ENCODE measurements at places on chromosomes 4 and X.

DNA sequence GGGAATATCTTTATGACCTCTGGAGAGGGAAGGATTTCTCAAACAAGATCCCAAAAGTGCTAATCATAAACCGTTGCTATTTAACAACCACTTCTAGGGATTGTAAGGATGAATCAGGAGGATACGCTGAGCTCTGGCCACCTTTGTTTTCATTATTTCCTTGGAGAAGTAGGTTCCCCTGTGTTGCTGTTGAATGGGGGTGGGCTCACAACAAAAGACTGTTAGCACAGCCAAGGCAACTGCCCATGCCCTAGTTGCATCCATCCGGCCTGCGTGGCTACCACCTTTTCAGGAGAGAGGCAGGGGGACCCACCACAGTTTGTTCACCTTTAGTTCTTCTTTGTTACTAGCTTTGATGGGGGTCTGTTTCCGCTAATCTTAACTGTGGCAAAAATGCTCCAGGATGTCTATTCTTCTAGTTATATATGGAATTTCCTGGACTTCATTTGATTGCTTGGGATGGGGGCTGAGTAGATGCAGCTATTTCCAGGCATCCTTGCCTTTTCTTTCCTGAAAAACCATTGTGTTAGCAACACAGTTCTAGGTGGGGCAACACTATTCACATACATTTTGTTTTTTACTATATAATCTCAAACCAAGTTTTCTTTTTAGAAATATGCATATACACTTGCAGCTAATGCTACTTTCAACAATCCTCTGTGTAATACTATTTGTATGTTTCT is 95.4 kb downstream of the KDR start:
- DNase-seq = no peak

GRCh38 chr4:38332699-38333098 is 331.3 kb upstream of the KLF3 start:
- DNase-seq = no peak

DNA sequence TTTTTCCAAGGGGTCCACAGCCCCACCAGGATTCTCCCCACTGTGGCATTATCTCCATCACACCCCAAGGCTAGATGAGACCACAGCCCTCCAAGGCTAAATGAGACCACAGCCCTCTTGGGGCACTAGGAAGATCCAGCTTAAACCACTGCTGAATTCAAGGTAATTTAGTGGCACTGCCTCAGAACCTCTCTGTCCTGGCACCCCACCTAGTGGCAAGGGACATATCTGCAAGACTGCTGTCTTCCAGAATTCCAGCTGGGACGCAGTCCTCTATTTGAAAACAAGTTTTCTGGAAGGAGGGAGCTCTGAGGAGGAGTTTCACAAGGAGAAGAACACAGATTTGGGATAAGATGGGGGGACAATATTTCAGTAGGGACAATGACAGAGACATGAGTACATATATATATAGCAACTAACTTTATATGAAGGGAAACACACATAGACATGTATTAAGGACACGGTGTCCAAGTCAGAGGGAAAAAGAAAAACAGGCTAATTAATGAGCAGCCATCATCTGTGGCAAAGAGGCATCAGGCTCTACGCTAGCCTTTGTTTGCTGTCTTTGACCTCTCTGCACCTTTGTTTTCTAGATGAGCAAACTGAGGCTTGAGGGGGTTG is 9.3 kb downstream of the CETN2 start:
- DNase-seq = peak; percentile 54

DNA sequence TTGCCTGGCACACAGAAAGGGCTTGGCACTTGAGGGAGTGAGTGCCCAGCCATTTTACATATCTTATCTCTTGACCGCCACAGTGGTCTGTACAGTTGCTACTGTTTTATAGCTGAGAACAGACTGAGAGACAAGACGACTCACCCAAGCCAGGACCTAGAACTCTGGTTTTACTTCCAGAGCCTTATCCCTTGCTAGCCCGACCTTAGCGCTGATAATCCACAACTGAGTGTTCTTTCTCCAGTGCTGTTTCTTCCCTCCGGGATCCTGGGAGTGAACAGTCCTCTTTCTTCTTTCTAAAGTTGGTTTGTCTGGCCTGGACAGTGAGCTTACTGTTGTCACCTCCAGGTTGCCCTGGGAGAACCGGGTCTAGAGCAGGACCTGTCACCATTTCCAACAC is 52.5 kb upstream of the TADA2B start:
- no peak for DNase-seq

DNA sequence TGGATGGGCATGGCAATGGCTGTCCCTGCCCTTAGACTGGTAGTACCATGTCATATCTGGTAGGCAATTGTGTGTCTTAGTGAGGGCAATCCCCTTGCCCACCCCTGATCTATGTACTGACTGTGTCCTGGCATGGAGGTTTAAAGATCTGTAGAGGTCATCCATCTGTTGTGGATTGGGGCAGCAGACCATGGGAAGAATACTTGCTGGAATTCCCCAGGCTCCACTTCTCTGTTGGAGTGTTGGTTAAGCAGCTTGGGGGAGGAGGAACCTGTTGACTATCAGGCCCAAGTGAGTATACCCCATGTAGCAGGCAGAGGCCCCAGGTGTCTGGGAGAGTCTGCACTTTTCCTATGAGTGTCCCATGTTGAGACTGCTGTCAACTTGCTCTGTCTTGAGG is 246.7 kb upstream of the DIPK2B start:
- no peak for DNase-seq

GRCh38 chrX:137575596-137576255 is 9.8 kb downstream of the ZIC3 start:
- no peak for DNase-seq

- peak; percentile 30 for DNase-seq
These were observed 95.8 kb downstream of the GEMIN8 start for GRCh38 chrX:13933851-13934250.

- no peak for DNase-seq
These were observed 34.2 kb upstream of the TBC1D14 start for GRCh38 chr4:6875431-6875831.

GRCh38 chr4:158010361-158010760 is 162.5 kb downstream of the GASK1B start:
- no peak for DNase-seq

GRCh38 chr4:62194342-62194741 is 994.2 kb downstream of the ADGRL3 start:
- peak; percentile 5 for DNase-seq

DNA sequence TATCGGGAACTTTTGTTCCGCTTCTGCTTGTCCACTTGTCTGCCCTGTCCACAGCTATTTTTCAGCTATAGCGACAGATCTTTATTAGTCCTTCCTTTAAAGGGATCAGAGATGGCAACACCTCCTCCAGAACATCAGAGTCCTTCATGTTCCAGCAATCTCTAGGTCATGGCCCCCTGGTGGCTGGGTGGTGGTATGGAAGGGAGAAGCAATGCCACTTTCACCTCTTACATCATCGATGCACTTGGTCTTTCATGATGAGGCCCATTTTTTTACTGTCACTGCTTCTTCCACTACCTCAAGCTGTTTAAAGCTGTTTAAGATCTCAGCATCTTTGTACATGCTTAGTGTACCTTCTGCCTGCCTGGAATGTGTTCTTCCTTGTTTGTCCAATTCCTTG is 106.7 kb downstream of the ARHGAP6 start:
- DNase-seq = peak; percentile 46

DNA sequence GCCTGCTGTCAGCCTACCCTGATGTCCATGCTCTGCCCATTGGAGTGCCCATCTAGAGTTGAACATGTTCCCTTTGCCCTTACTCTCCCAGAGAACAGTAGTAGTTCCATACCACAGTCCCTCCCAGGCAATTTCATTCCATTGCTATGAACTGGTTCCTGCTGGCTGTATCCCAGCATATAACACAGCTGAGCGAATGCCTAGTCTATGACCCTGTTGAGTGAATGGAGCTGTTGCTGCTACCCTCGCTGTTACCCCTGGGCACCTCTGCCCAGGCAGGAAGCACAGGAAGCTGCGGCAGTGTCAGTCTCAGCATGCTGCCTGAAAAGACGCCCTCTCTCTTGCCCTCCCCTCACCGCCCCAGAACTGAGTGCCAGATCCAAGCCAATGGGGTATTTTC is 73.3 kb downstream of the SOX3 start:
- DNase-seq = peak; percentile 74

DNA sequence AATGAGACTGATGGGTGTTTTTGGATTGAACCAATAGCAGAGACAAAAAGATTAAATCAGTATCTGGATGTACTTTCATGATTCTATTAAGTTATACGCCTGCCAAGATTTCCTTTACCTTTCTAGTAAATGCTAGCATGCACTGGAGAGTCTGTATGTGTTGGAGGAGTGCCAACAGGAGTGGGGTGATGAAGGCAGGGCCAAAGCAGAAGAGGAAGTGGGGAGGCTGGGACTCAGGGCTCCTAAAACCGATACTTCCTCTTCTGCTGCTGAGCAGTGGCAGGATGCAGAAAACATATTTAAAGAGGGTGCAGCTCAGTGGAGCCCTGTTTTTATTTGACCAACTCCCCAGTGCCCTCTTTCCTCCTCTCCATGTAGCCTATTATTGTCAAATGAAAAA is 5.6 kb downstream of the CYSLTR1 start:
- DNase-seq = peak; percentile 8

DNA sequence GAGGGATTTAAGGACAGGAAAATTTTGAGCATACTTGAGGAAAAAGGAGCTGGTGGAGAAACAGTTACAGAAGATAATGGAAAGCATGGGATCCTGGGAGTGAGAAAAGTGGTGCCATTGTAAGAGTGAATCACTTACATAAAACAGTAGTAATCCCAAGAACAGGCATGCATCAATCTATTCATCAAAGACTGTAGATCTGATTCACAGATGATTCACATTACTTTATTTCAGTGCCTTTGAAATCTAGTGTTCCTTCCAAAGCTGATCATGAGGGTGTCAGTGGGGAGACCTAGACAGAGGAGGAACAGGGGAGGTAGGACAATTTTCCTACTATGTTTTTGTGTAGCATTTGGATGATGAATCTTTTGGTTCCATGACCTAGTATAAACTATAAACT is 102.7 kb downstream of the TAB3 start:
- no peak for DNase-seq

DNA sequence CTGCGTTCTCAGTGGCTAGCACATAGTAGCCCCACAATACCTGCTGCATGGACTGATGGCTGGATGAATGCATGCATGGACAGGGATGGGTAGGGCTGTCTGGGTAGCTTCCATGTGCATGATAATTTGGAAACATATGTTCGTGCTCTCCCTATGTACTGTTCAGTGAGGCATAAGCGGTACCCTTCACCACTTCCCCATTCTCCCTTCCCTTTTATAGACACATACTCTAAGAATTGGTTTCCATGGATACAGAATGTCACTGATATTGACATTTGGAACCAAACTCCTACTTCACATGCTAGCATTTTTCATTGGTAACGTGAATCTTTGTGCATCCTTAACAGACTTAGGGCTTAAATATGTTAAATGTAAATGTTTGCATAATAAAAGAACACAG is 20.4 kb downstream of the USP46 start:
- DNase-seq = no peak

- DNase-seq = peak; percentile 98
These were observed 3.3 kb downstream of the KLF3 start for GRCh38 chr4:38667085-38667893.

DNA sequence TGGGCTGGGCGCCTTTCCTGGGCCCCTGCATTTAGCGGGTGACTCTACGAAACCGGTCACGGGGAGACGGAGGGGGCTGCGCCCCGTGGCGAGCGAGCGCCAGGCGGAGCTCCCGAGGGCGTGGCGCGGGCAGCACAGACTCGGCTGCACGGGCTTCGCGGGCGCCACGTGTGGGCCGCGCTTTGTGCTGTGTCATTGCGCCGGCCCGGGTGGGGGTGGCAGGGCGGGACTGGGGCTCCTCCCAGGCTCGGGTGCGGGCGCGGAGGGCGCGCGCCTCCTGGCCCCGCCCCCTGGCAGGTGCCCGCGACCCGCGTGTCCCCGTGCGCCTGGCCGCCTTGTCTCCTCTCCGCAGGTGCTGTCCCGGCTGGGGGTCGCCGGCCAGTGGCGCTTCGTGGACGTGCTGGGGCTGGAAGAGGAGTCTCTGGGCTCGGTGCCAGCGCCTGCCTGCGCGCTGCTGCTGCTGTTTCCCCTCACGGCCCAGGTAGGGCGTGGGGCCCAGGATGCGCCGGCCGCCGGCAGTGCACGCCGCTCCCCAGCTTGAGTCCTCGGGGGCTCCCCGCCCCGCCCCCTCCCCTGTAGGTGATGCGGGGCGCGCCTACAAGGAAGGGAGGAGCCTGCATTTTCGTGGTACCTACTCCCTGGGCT is 651 bp downstream of the UCHL1 start:
- DNase-seq = peak; percentile 13

DNA sequence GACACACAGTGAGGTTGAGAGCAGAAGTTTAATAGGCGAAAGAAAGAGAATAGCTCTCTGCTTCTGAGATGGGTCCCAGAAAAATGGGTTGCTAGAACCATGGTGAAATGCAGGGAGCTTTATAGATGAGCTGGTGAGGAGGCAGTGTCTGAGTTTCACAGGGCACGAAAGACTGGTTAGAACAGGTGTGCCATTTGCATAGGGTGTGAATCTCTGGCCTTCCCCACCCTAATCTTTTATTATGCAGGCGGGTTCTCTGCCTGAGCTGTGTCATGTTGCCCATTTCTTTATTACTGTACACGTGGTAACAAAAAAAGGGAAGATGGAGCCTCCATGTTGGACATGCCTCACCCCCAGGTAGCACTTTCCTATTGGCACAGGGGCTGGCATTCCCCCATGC is 39.1 kb downstream of the FUNDC1 start:
- no peak for DNase-seq

- no peak for DNase-seq
These were observed 25.6 kb downstream of the UCHL1 start for GRCh38 chr4:41282366-41282765.

GRCh38 chrX:132738951-132739350 is 219.5 kb downstream of the HS6ST2 start:
- no peak for DNase-seq

- peak; percentile 81 for DNase-seq
These were observed 242.3 kb upstream of the KCNIP4 start for GRCh38 chr4:22190855-22191254.

DNA sequence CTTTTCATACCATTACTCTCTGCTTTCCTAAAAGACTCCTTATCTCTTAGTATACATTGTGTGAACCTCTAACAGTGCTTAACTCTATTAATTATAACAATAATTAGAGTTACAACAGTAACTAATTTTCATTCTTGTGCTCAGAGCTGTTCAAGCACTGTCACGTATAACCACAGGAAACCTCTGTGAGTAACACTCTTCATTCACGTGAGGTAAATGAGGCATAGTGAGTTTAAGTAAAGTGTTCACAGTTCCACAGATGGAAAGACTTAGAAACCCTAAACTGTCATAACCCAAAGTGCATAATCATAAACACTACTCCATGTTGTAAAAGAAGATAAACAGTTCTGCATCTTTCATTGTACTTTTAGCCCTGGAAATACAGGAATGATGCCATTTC is 222.4 kb downstream of the CCSER1 start:
- no peak for DNase-seq

GRCh38 chrX:5549512-5549911 is 679.2 kb downstream of the NLGN4X start:
- DNase-seq = no peak

GRCh38 chr4:66275411-66276038 is 605.2 kb upstream of the EPHA5 start:
- DNase-seq = no peak

DNA sequence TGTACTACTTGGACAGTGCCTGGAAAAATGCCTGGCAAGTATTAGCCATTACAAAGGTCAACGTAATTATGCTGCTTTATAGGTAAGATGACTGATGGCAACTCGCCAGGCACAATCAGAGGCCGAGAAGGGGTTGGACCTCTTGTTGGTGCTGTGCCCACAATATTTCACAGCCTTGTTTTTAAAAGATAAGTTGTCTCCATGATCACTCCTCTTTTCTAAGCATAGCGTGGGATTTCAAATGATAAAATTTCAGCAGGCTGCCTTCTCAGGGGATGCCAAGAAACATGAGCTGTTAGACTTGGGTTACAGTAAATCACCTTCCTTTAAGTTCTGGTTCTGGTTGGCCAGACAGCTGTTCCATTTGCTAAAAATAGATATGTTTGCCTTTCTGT is 26.9 kb downstream of the HOPX start:
- DNase-seq = no peak

Measured in MCF 10A (cell line).